Epithelial cell of umbilical artery (primary cell): ENCODE measurements at places on chromosomes 4 and X. TPM values are rescaled to one million over a fixed set of nuclear protein-coding genes. Genes with fewer than 3 reads are reported as not detected.

Gene MAP7D2
- total RNA-seq: 0.15 TPM in 1 of 2 replicates, not detected in the other

Gene GYPE
- 0.30 and 0.32 TPM in 2 replicates for total RNA-seq

Gene SLC16A2
- total RNA-seq: 0.65 and 0.91 TPM in 2 replicates

Gene GPR78
- not detected in 2 replicates for total RNA-seq

Gene ZNF711
- 2.9 and 3.5 TPM in 2 replicates for total RNA-seq

Gene MAD2L1
- total RNA-seq: 32.2 and 33.9 TPM in 2 replicates

Gene PSAPL1
- total RNA-seq: not detected in 2 replicates

Gene GABRA4
- total RNA-seq: not detected in 2 replicates

Gene NPY1R
- total RNA-seq: under 0.01 and 0.15 TPM in 2 replicates

Gene NAA11
- total RNA-seq: not detected in 2 replicates

Gene MAGEE2
- total RNA-seq: not detected in 2 replicates

Gene DMRTC1
- not detected in 2 replicates for total RNA-seq

Gene NDP
- 0.15 and 1.3 TPM in 2 replicates for total RNA-seq

Gene TBX22
- not detected in 2 replicates for total RNA-seq

Gene ALAS2
- not detected in 2 replicates for total RNA-seq

Gene KIF4A
- 15.9 and 22.5 TPM in 2 replicates for total RNA-seq

Gene GABRG1
- not detected in 2 replicates for total RNA-seq

Gene MAGEB10
- not detected in 2 replicates for total RNA-seq

Gene MAGEA6
- not detected in 2 replicates for total RNA-seq

Gene ADGRL3
- total RNA-seq: 0.32 TPM in 1 of 2 replicates, not detected in the other

Gene SPOCK3
- total RNA-seq: 0.32 TPM in 1 of 2 replicates, not detected in the other

Gene CENPE
- total RNA-seq: 22.1 and 30.7 TPM in 2 replicates

Gene MAGEA8
- total RNA-seq: not detected in 2 replicates

Gene REPS2
- total RNA-seq: 1.3 and 1.5 TPM in 2 replicates

Gene SLITRK4
- total RNA-seq: 10.0 and 36.1 TPM in 2 replicates

Gene GAK
- 45.4 and 46.4 TPM in 2 replicates for total RNA-seq

Gene PNPLA4
- total RNA-seq: 8.8 and 18.8 TPM in 2 replicates

Gene PRSS12
- total RNA-seq: 0.46 and 1.3 TPM in 2 replicates

Gene FGF13
- under 0.01 TPM in 1 of 2 replicates, not detected in the other for total RNA-seq

Gene DKK2
- 2.3 and 2.4 TPM in 2 replicates for total RNA-seq

Gene SNX12
- total RNA-seq: 54.6 and 69.8 TPM in 2 replicates

Gene AKAP14
- not detected in 2 replicates for total RNA-seq

Gene TCEANC
- total RNA-seq: 0.65 and 1.4 TPM in 2 replicates

Gene N4BP2
- 4.9 and 6.2 TPM in 2 replicates for total RNA-seq

Gene MAGEB4
- total RNA-seq: not detected in 2 replicates

Gene EREG
- under 0.01 TPM in 1 of 2 replicates, not detected in the other for total RNA-seq

Gene SLC25A4
- 9.1 and 13.7 TPM in 2 replicates for total RNA-seq
